ENCODE measurements at places on chromosomes 11 and 22. TPM values are rescaled to one million over a fixed set of nuclear protein-coding genes. Genes with fewer than 3 reads are reported as not detected.

Gene SULT4A1
- 0.83 TPM for total RNA-seq

Gene PAX6
- total RNA-seq = 0.33 TPM

Gene SCGB1C1
- total RNA-seq = not detected

Gene TENM4
- total RNA-seq = 143 TPM

Gene AKIP1
- total RNA-seq = 39.0 TPM

Gene CBLIF
- total RNA-seq = not detected

Gene OR6T1
- not detected for total RNA-seq

Gene CSRP3
- total RNA-seq = not detected

Gene GRM5
- not detected for total RNA-seq

Gene ACR
- total RNA-seq = not detected

Gene MUC6
- under 0.01 TPM for total RNA-seq

Gene SLC22A8
- total RNA-seq = not detected

Gene TRIM34
- 19.2 TPM for total RNA-seq

Gene CRYBB3
- not detected for total RNA-seq

Gene TMPRSS4
- total RNA-seq = not detected

Gene LINC01488
- not detected for total RNA-seq

Gene ZNF280B
- 0.17 TPM for total RNA-seq

Gene GLYAT
- not detected for total RNA-seq

Gene GUCY1A2
- total RNA-seq = 0.29 TPM

Gene SHISAL1
- total RNA-seq = 1.2 TPM

Gene HSPB2
- 0.99 TPM for total RNA-seq

Gene MAPK11
- total RNA-seq = 6.7 TPM

Gene SLC22A9
- total RNA-seq = not detected

Gene ESAM
- total RNA-seq = 0.44 TPM

Gene POU2AF1
- total RNA-seq = not detected

Gene C11orf87
- not detected for total RNA-seq

Gene FAM180B
- not detected for total RNA-seq

Gene OR51G2
- not detected for total RNA-seq

Gene PANX2
- 0.17 TPM for total RNA-seq

Gene MIEF1
- 22.3 TPM for total RNA-seq

Gene MS4A1
- total RNA-seq = not detected

Gene YAP1
- total RNA-seq = 268 TPM

Gene GPHA2
- not detected for total RNA-seq

Gene PARVG
- total RNA-seq = not detected

Gene OR56A5
- total RNA-seq = not detected

Gene HBG1
- total RNA-seq = not detected

Gene MAP6
- 1.2 TPM for total RNA-seq

Gene FXYD2
- total RNA-seq = 0.33 TPM

Gene CHRM1
- total RNA-seq = not detected

Gene CDC42EP2
- total RNA-seq = 33.2 TPM
